ENCODE measurements at places on chromosomes 6 and 20.
A peak's percentile ranks its signal among the peaks of the same experiment; 100 is the strongest.

- no peak overlapping the region for H3K4me3 ChIP-seq
- no peak overlapping the region for H3K27ac ChIP-seq
- H3K27me3 ChIP-seq, result no peaks in the 10 kb centered on the region
These were observed 3.4 kb upstream of the PARD6B start for GRCh38 chr20:50727792-50728485.

GRCh38 chr6:13281686-13282085 lies 46.7 kb downstream of the TBC1D7 start:
- peaks cover 9% of the 10 kb centered on the region for H3K36me3 ChIP-seq
- H3K27me3 ChIP-seq, result no peaks in the 10 kb centered on the region
- no peak overlapping the region for H3K27ac ChIP-seq
- no peak overlapping the region for H3K4me3 ChIP-seq
- no peak for DNase-seq

DNA sequence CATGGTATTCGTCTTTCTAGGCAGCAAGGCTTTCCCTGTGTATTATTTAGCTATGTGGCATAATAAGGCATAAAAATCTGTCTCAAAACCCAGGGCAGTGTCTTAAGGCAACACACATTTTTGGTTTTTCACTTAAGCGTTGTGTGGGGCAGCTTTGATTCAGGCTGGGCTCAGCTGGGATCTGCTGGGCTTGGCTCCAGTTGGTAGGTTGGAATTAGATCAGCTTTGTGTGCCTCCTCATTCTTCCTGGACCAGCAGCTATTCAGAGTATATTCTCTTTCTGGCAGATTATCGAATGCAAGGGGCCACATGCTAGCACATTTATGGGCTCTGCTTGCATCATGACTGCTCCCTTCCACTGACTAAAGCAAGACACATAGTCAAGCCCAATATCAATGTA lies 487.9 kb downstream of the RFPL4B start:
- no peak overlapping the region for H3K4me3 ChIP-seq
- no peak overlapping the region for H3K27ac ChIP-seq
- no peaks in the 10 kb centered on the region for H3K4me1 ChIP-seq
- no peak for DNase-seq
- H3K27me3 ChIP-seq, result no peaks in the 10 kb centered on the region
- H3K36me3 ChIP-seq, result no peaks in the 10 kb centered on the region

DNA sequence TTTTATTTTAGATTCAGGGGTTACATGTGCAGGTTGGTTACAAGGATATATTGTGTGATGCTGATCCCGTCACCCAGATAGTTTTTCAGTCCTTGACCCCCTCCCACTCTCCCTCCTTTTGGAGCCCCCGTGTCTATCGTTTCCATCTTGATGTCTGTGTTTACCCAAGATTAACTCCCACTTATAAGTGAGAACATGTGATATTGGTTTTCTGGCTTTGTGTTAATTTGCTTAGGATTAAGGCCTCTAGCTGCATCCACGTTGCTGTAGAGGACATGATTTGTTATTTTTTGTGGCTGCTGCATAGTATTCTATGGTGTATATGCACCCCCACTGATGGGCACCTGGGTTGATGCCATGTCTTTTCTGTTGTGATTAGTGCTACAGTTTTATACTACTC lies 178.6 kb downstream of the PLCB1 start:
- no peaks in the 10 kb centered on the region for H3K4me1 ChIP-seq
- no peaks in the 10 kb centered on the region for H3K36me3 ChIP-seq
- DNase-seq, result no peak
- no peak overlapping the region for H3K4me3 ChIP-seq
- H3K27ac ChIP-seq, result no peak overlapping the region

- H3K36me3 ChIP-seq, result no peaks in the 10 kb centered on the region
- no peak overlapping the region for H3K4me3 ChIP-seq
- no peak overlapping the region for H3K27ac ChIP-seq
- H3K4me1 ChIP-seq, result no peaks in the 10 kb centered on the region
- peaks cover 4% of the 10 kb centered on the region for H3K27me3 ChIP-seq
- no peak for DNase-seq
These were observed 60.1 kb upstream of the BMP2 start for GRCh38 chr20:6707321-6707831.

DNA sequence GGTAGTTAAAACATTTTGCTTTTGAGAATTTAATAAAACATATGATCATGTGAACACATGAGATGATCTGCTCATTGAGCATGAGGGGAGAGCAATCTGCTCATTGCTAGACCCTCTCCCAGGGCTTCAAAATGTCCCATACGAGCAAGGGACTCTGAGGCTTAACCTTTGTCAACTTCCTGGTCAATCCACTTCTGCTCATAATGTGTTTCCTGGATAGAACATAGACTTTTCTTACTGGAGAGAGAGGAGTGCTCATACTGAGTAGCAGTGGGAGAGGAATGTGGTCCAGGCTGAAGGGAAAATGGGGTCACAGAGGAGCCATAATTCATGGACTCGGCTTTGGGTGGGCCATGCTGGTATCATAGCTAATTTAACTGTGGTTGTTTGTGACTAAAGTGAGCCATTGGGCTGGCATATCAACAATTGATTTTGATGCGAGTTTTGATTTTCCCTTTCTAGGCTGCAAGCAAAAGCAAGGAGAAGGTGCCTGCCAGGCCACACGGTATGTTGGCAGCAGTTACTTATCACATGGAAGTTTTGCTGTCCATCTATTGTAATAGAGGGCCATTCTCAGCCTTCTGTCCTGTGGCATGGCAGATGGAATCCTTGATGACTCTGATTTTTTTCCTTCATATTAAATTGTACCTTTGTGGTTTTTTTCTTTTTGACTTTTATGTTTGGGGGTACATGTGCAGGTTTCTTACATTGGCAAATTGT lies 20.8 kb upstream of the ADGRF4 start:
- H3K4me1 ChIP-seq, result no peaks in the 10 kb centered on the region
- H3K4me3 ChIP-seq, result no peak overlapping the region
- H3K36me3 ChIP-seq, result no peaks in the 10 kb centered on the region
- peaks cover 10% of the 10 kb centered on the region for H3K27me3 ChIP-seq

GRCh38 chr6:26199773-26200764 lies 112.8 kb downstream of the HFE start:
- peaks cover 2% of the 10 kb centered on the region for H3K36me3 ChIP-seq
- H3K27ac ChIP-seq, result peak overlapping the region; percentile 98
- DNase-seq, result no peak
- no peaks in the 10 kb centered on the region for H3K27me3 ChIP-seq

- no peaks in the 10 kb centered on the region for H3K36me3 ChIP-seq
- H3K27me3 ChIP-seq, result no peaks in the 10 kb centered on the region
- H3K4me3 ChIP-seq, result no peak overlapping the region
These were observed 680.7 kb upstream of the SLC35B3 start for GRCh38 chr6:9116026-9116425.

GRCh38 chr6:92777146-92777740 lies 642.1 kb downstream of the EPHA7 start:
- H3K27me3 ChIP-seq, result no peaks in the 10 kb centered on the region
- no peaks in the 10 kb centered on the region for H3K4me1 ChIP-seq
- H3K27ac ChIP-seq, result no peak overlapping the region
- no peak for DNase-seq

- H3K27ac ChIP-seq, result no peak overlapping the region
- peaks cover 86% of the 10 kb centered on the region for H3K36me3 ChIP-seq
- no peak overlapping the region for H3K4me3 ChIP-seq
- no peak for DNase-seq
- no peaks in the 10 kb centered on the region for H3K4me1 ChIP-seq
These were observed 384.8 kb upstream of the SOX4 start for GRCh38 chr6:21208796-21209186.

GRCh38 chr6:77463308-77463860 lies at the start of gene HTR1B:
TSS of gene HTR1B (minus strand) at chr6:77463491. CDS start at chr6:77463403, 88 bp downstream.
- H3K27ac ChIP-seq, result peak within 1 kb of the TSS; percentile 41
- peaks cover 16% of the 10 kb centered on the region for H3K4me1 ChIP-seq
- DNase-seq, result no peak
- H3K4me3 ChIP-seq, result peak within 1 kb of the TSS; percentile 14

- H3K27ac ChIP-seq, result no peak overlapping the region
- no peaks in the 10 kb centered on the region for H3K36me3 ChIP-seq
- H3K4me1 ChIP-seq, result no peaks in the 10 kb centered on the region
- no peak overlapping the region for H3K4me3 ChIP-seq
These were observed 88.8 kb upstream of the SOX4 start for GRCh38 chr6:21504790-21505189.

GRCh38 chr6:156557251-156557910 lies 219.8 kb upstream of the ARID1B start:
- peaks cover 5% of the 10 kb centered on the region for H3K36me3 ChIP-seq
- DNase-seq, result no peak
- no peak overlapping the region for H3K27ac ChIP-seq
- H3K27me3 ChIP-seq, result peaks cover 15% of the 10 kb centered on the region
- no peaks in the 10 kb centered on the region for H3K4me1 ChIP-seq

DNA sequence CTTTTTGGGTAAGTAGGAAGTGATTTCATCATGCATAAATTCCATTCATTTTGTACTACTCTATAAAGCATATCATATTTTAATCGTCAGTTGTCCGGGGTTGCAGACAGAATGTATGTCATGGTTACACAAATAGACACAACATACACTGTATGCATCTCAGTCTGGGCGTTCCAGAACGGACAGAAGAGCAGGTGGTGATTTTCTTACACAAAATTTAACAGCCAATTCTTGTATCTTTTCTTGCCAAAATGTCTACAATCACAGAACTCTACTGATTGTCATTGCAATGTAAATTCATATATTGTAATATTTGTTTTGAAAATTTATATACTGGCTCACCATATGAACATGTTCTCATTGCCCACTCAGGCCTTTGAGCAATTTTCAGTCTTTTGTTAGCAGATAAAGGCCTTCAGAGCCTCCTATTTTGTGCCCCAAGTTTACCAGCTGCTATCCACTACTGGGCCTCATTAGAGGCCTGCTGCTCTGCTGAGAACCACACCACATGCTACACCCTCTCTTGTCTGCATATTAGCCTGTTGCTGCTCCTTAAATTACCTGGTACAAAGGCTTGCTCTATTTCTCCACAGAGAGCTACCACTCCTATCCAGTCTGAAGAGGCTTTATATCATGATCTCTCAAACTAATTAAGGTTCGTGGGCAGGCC lies 61.5 kb downstream of the PRDM13 start:
- no peak for DNase-seq
- peaks cover 10% of the 10 kb centered on the region for H3K27me3 ChIP-seq
- H3K4me3 ChIP-seq, result no peak overlapping the region

GRCh38 chr20:17661121-17661744 lies 20.8 kb downstream of the RRBP1 start:
- no peak overlapping the region for H3K4me3 ChIP-seq
- DNase-seq, result no peak
- H3K36me3 ChIP-seq, result peaks cover 4% of the 10 kb centered on the region
- H3K27ac ChIP-seq, result no peak overlapping the region
- peaks cover 20% of the 10 kb centered on the region for H3K4me1 ChIP-seq

All from naive thymus-derived CD8-positive, alpha-beta T cell (primary cell).